Stimulated activated CD8-positive, alpha-beta memory T cell treated with anti-CD3 and anti-CD28 coated beads, Interleukin-4, amount 100 ng/mL, for 1 hour (primary cell): ENCODE measurements at places on chromosomes 3 and 15.

- no peak for DNase-seq
Observed at GRCh38 chr15:91967935-91968606, 114.6 kb downstream of the SLCO3A1 start.

DNA sequence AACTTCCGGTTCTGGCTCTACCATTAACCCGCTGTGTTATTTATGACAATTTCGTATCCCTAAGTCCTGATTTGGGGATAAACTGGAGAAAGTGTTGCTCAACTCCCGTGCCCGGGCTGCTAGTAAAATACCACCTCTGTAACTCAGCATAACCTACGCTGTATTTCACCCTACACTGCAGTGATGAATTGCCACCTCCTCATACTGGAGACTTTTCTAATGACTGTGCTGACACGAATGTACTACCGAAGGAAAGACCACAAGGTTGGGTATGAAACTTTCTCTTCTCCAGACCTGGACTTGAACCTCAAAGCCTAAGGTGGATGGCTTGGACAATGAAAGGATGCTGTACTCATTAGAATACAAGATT, 16.5 kb downstream of the SLC51A start:
- DNase-seq: no peak

DNA sequence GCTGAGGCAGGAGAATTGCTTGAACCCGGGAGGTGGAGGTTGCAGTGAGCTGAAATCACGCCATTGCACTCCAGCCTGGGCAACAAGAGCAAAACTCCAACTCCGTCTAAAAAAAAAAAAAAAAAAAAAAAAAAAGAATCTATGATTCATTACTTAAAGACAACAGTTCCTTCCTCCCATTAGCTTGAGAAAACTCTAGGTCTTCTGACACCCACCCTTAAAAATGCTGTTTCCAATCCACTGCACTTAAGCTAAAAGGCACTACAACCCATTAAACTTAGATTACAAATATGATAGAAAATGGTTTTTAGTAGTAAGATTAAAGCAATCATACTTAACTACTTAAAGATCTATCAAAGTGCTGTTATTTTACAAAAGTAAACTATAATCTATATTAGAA, 40.0 kb upstream of the BHLHE40 start:
- no peak for DNase-seq

GRCh38 chr15:64443016-64443415, 17.4 kb upstream of the ZNF609 start:
- DNase-seq: no peak
